ENCODE measurements at places on chromosomes 1 and 21. TPM values are rescaled to one million over a fixed set of nuclear protein-coding genes. Genes with fewer than 3 reads are reported as not detected.

Gene NHLH1
- total RNA-seq = not detected

Gene NBPF20
- 3.3 TPM for total RNA-seq

Gene SYPL2
- 1.2 TPM for total RNA-seq

Gene COL11A1
- 2.5 TPM for total RNA-seq

Gene DNASE2B
- total RNA-seq = not detected

Gene TP73
- total RNA-seq = not detected

Gene ZNF669
- total RNA-seq = 8.3 TPM

Gene UBIAD1
- total RNA-seq = 10.0 TPM

Gene PROK1
- total RNA-seq = not detected

Gene FCMR
- not detected for total RNA-seq

Gene CD52
- not detected for total RNA-seq

Gene AGTRAP
- 45.1 TPM for total RNA-seq

Gene ANGPTL1
- 8.1 TPM for total RNA-seq

Gene DENND2C
- total RNA-seq = 4.1 TPM

Gene TEDDM1
- total RNA-seq = not detected

Gene FHAD1
- 0.33 TPM for total RNA-seq

Gene F13B
- not detected for total RNA-seq

Gene RAP1GAP
- total RNA-seq = 0.15 TPM

Gene MAPKAPK2
- 52.4 TPM for total RNA-seq

Gene AK5
- total RNA-seq = 72.4 TPM

Gene TEX50
- not detected for total RNA-seq

Gene HSD3B1
- not detected for total RNA-seq

Gene SLFNL1
- total RNA-seq = 0.66 TPM

Gene NPHS2
- total RNA-seq = not detected

Gene NBPF11
- total RNA-seq = 5.0 TPM

Gene C1orf159
- 5.0 TPM for total RNA-seq

Gene BLZF1
- 27.5 TPM for total RNA-seq

Gene KCTD3
- 83.0 TPM for total RNA-seq

Gene TSSK3
- 1.0 TPM for total RNA-seq

Gene SEMA4A
- total RNA-seq = 1.8 TPM

Gene NMNAT2
- total RNA-seq = under 0.01 TPM

Gene F5
- total RNA-seq = not detected

Gene SCAMP3
- 37.7 TPM for total RNA-seq

Gene CELA2A
- total RNA-seq = not detected

Gene HEYL
- total RNA-seq = not detected

Gene C1orf226
- total RNA-seq = 0.17 TPM

Data from smooth muscle cell of trachea (primary cell).